ENCODE measurements at places on chromosomes 6 and 20. TPM values are rescaled to one million over a fixed set of nuclear protein-coding genes. Genes with fewer than 3 reads are reported as not detected.

C6orf58 gene
- not detected for total RNA-seq

GPLD1 gene
- total RNA-seq: under 0.01 TPM

RPS6KA2 gene
- total RNA-seq: 64.1 TPM

ARMC2 gene
- 1.00 TPM for total RNA-seq

BPI gene
- not detected for total RNA-seq

TFAP2B gene
- not detected for total RNA-seq

PRPF6 gene
- 69.8 TPM for total RNA-seq

PTPRT gene
- not detected for total RNA-seq

AHCY gene
- 167 TPM for total RNA-seq

FNDC1 gene
- not detected for total RNA-seq

PPIL6 gene
- total RNA-seq: 21.2 TPM

ETV7 gene
- total RNA-seq: under 0.01 TPM

ECT2L gene
- 0.34 TPM for total RNA-seq

GATA5 gene
- total RNA-seq: not detected

SERINC1 gene
- 189 TPM for total RNA-seq

KHDRBS2 gene
- not detected for total RNA-seq

FAM209A gene
- total RNA-seq: not detected

TCF21 gene
- not detected for total RNA-seq

NPBWR2 gene
- total RNA-seq: not detected

EPPIN gene
- total RNA-seq: not detected

DEFB110 gene
- total RNA-seq: not detected

FOXQ1 gene
- 11.0 TPM for total RNA-seq

PTCHD4 gene
- 3.6 TPM for total RNA-seq

DOP1A gene
- total RNA-seq: 51.8 TPM

MUC21 gene
- total RNA-seq: not detected

NR2E1 gene
- total RNA-seq: 0.85 TPM

ACTR5 gene
- 10.3 TPM for total RNA-seq

PBOV1 gene
- total RNA-seq: not detected

METTL24 gene
- total RNA-seq: not detected

COL9A1 gene
- total RNA-seq: not detected

HEY2 gene
- total RNA-seq: 0.34 TPM

UTRN gene
- total RNA-seq: 53.4 TPM

PLN gene
- not detected for total RNA-seq

PACSIN1 gene
- not detected for total RNA-seq

HLA-DMB gene
- total RNA-seq: not detected

NOTCH4 gene
- total RNA-seq: 0.28 TPM

TSPO2 gene
- total RNA-seq: not detected

CPNE5 gene
- not detected for total RNA-seq

MDFI gene
- 67.1 TPM for total RNA-seq

PCK1 gene
- not detected for total RNA-seq

RIN2 gene
- total RNA-seq: 27.7 TPM
